ENCODE measurements at places on chromosomes 16 and 17.
A peak's percentile ranks its signal among the peaks of the same experiment; 100 is the strongest.

GRCh38 chr16:2195322-2196161, 863 bp downstream of the CASKIN1 start:
- no peak for DNase-seq

- DNase-seq, result peak; percentile 32
These were observed 7.5 kb downstream of the BTBD17 start for GRCh38 chr17:74354123-74354522.

DNA sequence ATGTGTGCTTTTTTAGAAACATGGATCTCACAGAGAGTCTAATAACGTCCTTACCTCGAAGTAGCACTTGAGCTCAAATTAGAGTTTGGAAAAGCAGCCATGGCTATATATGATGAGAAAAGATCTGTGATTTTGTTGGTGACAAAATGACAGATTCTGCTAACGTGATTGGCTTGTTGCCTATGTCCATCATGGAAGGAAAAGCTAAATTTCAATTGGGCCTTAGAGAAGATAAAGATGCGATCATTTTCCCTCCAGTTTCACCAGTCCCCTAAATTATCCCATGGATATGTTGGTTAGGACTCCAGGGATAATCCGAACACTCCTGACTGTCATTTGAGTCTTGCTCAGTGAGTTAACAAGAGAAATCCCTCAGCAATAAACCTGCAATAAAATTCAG, 175.8 kb downstream of the C16orf95 start:
- DNase-seq, result no peak

DNA sequence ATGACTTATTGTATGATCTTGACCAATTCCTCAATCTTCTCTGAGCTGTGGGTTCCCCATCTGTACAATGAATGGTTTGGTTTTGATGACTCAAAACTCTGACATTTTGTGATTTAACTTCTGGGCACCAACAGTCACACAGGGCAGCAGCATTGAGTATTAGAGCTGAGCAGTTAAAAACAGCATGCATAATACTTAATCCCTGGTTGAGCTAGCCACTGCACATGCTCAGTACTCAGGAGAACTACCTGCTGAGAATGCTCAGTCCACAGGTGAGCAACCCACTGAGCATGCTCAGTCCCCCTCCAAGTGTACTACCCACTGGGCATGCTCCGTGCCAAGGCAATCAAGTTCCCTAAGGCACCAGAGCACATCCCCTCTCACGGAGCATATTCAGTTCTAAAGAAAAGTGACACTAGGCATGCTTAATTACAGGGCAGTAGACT, 68.7 kb downstream of the AIPL1 start:
- no peak for DNase-seq

DNA sequence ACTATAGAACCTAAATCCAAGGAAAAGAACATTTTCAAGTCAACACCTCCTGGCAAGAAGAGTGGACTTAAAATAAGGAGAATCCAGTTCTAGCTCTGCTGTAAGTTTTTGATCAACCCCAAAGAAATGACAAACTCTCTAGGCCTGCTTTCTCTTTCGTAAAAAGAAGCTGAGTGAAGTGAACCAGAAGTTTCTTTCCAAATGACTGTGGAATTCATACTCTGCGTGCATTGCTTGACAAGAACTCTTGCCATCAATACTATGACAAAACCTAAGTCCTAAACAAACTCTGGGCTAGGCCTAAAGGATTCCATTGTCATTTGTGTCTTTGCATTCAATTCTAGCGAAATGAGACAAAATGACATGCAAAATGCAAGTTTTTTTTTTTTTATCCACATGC, 187.5 kb upstream of the SOX9 start:
- DNase-seq, result no peak

DNA sequence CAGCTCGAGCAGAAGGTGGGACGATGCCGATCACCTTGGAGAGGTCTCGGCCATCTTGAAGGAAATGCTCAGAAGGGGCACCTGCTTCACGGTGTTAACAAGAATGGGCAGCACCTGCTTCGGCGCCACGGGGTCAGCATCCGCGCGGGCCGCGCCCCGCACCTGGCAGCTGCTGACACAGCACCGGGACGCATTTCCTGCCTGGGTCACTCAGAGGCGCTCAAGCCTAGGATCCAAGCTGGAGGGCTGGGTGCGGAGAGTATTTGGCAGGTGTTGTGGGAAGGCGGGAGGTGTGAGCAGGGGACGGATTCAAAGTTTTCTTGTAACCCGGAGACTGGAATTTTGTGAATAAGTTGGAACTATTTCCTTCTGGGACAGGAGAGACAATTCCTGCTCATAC, 39.3 kb upstream of the AKTIP start:
- no peak for DNase-seq

- DNase-seq, result no peak
These were observed 370 bp downstream of the EVPL start for GRCh38 chr17:76026714-76027158.

DNA sequence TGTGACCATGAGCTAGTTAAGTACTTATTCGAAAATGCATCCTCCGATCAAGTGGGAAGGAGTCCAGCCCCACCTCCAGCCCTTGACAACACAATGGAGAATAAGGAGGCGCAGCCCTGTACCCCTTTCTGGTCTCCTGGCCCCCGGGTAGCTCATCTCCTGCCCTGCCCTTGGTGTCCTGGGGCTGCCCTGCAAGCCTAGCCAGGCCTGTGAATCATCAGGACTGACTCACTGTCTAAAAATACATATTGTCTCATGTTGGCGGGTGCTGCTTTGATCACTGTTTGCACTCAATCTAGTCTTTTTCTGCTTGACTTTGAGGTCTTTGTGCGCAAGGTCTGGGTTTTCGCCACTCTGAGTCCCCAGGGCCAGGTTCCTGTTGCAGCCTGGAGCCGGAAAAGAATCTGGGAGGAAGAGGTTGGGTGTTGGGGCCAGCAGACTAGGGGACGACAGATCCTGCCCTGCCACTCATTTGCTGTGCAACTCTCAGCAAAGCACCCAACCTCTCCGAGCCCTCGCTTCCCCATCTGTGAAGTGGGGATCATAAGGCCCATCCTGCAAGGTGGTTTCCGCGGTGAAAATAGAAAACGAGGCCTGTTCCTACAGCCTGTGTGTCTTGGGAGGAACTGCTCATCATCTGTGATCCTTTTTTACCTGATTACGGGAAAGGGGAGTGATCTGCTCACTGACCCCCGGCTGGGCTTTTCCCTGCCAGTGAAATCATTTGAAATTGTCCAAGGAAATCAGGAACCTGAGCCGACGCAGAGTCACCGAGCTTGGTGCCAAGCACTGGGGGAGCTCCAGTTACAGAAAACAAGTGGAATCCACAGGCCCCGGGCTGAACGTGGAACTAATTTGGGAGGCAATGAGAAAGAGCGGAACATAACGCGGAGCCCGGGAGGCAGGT, 230.4 kb downstream of the PARN start:
- DNase-seq, result no peak

- no peak for DNase-seq
These were observed 141.2 kb downstream of the WWOX start for GRCh38 chr16:78240459-78241222.

DNA sequence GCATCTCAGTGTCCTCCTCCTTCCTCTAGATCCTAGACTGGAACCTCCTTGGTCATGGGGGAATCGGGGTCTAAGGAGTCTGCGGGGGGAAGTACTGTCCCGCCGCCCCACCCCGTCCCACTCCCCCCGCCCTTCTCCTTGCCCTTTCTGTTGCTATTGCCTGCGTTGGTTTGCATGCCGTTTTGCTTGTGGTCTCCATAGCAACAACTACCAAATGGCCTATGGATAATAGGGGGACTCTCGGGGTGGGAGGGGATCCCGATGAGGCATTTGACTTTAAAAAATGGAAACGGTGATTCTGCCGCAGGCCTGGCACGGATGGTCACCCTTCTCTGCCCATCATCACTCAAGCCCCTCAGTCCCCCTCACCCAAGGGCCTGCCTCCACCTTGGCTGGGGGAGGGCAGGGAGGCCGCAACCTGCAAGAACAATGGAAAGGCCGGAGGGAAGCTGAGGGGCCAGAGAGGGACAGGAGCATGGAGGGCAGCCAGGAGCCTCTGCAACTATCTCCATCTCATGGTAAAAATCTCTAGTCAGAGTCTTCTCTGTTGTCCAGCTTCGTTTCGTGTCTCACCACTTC, 231.4 kb upstream of the TNRC6C start:
- DNase-seq, result no peak

All from effector CD4-positive, alpha-beta T cell (primary cell).